ENCODE measurements at places on chromosomes 1 and 21.

- peak; percentile 60 for DNase-seq
Observed at GRCh38 chr1:109620401-109620791, 759 bp downstream of the AMPD2 start.

GRCh38 chr1:41576620-41577019 is 92.1 kb upstream of the EDN2 start:
- DNase-seq, result no peak

GRCh38 chr1:109759513-109760334 is 4.0 kb downstream of the EPS8L3 start:
- no peak for DNase-seq

DNA sequence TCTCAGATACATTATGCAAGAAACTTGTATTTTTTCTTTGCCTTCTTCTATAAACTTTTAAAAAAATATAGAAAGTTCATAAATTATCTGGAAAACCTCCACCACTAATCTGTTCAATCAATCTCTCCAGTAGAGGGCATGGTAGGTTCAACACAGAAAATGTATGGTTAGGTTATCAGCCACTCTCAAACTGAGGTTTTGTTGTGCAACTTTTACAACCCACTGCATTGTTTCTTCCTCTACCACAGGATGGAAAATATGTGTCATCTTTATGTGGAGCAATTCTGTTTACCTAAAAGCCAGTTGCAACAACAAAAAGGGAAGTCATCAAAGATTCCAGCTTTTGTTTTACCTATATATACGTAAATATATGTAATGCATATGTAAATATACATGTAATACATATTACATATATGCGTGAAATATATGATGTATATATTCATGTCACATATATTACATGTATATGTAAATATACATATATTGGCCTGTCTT is 3.0 kb upstream of the RGS2 start:
- peak; percentile 39 for DNase-seq

GRCh38 chr21:14581902-14582457 is 35.9 kb upstream of the SAMSN1 start:
- no peak for DNase-seq

DNA sequence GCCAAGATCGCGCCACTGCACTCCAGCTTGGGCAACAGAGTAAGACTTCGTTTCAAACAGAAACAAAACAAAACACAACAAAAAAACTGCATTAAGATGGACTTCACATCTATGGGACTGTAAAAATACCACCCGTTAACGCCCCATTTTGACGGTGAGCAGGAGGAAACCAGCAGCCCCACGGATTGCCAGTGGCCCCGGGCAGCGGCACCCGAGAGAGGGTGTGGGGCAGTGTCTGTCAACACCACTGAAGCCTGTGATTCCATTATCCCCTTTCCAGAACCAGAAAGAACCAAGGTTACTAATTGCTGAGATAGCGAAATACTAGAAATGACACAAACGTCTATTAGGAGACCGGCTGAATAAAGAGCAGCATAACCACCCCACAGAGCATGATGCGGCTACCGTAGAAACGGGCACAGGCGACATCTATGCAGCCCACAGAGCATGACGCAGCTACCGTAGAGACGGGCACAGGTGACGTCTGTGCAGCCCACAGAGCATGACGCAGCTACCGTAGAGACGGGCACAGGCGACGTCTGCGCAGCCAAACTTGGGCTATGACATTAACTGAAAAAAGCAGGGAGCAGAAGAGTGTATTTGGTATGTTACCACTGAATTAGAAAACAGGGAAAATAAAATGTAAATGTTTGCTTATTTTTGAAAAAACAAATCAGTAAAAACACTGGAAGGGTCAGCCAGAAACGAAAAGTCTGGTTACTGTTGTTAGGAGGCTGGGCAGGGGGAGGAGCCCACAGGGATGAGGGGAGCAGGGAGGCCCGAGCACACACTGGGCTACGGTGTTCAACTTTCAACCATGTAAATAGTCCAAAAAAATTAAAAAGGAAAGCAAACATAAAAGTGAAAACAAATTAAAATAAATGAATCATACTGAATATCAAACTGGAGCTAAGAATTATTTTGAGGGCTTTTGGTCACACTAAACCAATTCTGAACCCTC is 96.5 kb downstream of the NPHP4 start:
- DNase-seq, result no peak

DNA sequence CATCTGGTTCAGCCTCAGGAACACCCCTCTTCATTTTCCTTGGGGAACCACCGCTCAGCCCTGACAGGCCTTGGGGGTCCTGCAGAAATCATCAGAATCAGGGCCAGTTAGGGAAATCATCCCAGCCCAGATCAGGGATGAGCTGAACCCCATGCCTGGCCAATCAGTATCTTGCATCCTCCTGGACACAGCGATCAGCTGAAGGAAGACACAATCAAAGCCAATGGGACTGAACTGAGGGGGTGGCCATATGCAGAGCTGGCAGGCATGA is 395.4 kb downstream of the MATN1 start:
- no peak for DNase-seq

DNA sequence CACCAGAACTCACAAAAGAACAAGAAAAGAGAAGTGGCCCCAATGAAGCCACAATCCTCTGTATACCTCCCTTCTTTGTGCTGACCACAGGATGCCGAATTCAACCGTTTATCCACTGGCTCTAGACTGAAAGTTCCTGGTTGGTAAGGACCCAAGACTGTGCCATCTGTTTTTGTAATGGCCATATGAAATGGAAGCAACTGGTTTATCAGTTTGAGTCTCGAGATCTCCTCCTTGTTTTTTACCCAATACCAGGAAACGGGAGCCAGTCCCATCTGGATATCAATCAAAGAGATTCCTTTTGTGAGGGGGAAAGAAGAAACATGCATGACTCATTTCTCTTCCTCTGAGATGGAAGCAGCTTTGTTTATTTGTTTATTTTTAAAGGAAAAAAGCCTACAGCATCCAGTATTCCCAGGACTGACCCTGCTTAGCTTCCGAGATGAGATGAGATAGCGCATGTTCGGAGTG is 32.4 kb upstream of the ZNF124 start:
- no peak for DNase-seq

- DNase-seq, result no peak
Observed at GRCh38 chr1:26574719-26575251, 45.2 kb downstream of the RPS6KA1 start.

DNA sequence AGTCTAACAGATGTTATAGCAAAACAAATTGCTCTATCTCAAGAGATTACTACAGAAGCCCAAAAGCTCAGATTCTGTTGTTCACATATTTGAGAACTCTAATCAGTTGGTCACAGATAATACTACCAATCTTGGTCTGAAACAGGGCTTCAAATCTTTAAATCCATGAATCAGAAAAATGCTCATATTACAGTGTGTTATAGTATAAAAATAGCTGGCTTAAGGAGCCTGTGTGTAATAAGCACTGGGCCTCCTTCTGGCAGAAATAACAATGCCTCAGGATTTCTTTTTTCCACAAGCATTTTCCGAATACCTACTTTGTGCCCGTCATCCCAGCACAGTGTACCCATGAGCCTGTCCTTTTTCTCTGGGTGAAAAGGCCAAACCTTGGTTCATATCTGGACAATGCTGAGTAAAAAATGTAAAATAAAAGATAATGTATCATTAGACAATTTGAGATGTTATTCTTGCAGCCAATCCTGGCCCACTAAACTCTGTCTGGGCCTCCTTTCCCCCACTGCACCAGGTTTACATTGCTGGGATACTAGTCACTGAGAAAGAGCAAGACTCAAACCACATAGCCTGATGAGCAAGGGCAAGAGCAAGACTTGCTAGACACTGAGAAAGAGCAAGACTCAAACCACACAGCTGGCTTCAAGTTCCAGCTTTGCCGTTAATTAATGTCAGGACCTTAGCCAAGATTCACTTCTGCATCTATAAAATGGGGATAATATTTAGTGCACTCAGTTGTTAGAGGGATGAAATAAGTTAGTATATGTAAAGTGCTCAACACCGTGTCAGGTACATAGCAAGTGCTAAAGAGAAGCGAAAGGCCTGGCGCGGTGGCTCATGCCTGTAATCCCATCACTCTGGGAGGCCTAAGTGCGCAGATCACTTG is 17.0 kb upstream of the ADAR start:
- DNase-seq, result no peak

GRCh38 chr1:104212239-104212638 is 462.5 kb downstream of the AMY1C start:
- no peak for DNase-seq

DNA sequence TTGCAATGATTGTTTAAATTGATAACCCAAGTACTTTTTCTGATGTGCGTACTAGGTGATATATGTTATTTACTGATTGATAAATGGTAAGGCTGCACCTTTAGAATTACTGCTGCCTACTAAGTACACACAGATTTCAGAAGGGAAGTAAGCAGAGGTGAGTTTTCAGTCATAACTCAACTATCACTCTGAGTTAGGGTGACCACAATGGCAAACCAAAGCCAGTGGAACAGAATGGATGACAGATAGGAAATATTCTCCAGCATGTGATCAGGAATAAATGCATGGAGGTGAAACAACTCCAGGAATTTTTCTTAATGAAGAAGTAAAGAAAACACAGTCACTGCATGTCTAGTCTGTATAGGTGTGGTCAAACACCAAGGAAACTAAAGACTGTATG is 7.5 kb upstream of the KCNJ15 start:
- DNase-seq, result no peak

GRCh38 chr1:115829023-115829674 is 11.8 kb downstream of the NHLH2 start:
- DNase-seq, result peak; percentile 21

- DNase-seq, result no peak
Observed at GRCh38 chr1:234613128-234613875, 3.3 kb upstream of the IRF2BP2 start.

- DNase-seq, result peak; percentile 84
Observed at GRCh38 chr21:33894736-33895288, 20.8 kb downstream of the ATP5PO start.

DNA sequence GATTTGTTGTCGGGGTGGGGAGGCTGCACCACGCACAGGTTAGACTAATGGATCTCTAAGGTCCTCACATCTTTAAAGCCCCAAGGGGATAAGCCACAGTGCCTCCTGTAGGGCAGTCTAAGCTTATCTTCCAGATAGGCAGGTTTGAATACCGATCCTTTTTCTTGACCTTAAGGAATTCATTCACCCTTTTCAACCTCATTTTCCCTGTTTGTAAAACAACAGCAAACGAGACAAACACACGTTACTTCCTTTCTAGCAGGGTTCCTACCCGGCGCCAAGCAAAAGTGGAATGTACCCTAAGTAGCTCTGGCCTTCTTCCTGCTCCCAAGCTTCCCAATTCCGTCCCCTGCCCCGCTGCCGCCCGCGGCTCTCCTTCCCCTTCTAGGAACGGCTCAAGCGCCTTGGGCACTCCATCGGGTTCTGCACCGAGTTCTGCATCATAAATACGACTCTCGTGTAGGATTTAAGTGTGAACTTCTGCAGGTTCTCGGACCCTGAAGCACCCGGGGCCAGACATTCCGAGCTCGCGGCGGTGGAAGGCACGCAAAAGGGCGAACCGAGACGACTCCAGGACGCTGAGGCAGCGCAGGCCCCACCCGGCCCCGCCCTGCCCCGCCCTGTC is 548 bp upstream of the CDC20 start:
- DNase-seq, result peak; percentile 54

DNA sequence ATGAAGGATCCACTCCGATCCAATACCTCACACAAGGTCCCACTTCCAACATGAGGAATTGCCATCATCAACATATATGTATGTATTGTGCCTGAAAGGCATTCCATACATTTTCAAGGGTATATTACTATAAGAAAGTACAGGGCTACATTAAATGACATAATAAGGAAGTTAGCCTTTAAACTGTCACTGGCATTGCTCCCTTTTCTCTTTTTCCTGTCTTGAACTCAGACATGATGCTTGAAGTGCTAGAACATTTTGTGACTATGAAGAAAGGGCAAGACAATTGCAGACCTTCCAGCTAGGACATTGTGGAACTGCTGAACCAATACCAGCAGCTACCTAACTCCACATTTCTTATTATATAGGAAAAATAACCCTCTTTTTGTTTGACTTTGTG is 2.9 kb upstream of the TSPAN2 start:
- DNase-seq, result no peak
